Type B pancreatic cell (in vitro differentiated cells): ENCODE measurements at places on chromosomes 2 and 18. TPM values are rescaled to one million over a fixed set of nuclear protein-coding genes. Genes with fewer than 3 reads are reported as not detected.

DNA sequence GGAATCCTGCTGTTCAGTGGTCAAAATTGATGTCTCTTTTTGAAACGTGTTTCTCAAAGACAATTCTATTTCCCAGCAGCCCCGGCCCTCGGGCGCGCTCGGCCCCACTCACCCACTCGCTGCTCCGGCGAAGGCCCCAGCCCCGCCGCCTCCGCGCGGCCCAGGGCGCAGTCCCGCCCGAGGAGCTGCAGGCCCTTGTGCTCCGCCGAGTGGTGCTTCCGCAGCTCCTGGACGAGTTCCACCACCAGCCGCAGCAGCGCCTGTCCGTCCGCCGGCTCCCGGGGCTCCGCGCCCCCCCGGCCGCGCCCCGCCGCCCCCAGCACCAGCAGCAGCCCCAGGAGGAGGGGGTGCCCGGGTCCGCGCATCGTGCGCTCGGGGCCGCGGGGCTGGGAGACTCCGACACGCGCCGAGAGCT lies 413 bp downstream of the ALKAL2 start:
- DNase-seq, result no peak

Gene KLF11
- total RNA-seq, result 11.8 and 13.1 TPM in 2 replicates

GRCh38 chr2:96762529-96763311 lies 2.0 kb downstream of the CNNM4 start:
- no peak for DNase-seq

Gene UGT1A5
- not detected in 2 replicates for total RNA-seq

Gene MTCL1
- 48.7 and 50.3 TPM in 2 replicates for total RNA-seq

Gene SP140
- 0.97 and 1.00 TPM in 2 replicates for total RNA-seq

Gene DPYSL5
- total RNA-seq, result 8.5 and 51.1 TPM in 2 replicates

DNA sequence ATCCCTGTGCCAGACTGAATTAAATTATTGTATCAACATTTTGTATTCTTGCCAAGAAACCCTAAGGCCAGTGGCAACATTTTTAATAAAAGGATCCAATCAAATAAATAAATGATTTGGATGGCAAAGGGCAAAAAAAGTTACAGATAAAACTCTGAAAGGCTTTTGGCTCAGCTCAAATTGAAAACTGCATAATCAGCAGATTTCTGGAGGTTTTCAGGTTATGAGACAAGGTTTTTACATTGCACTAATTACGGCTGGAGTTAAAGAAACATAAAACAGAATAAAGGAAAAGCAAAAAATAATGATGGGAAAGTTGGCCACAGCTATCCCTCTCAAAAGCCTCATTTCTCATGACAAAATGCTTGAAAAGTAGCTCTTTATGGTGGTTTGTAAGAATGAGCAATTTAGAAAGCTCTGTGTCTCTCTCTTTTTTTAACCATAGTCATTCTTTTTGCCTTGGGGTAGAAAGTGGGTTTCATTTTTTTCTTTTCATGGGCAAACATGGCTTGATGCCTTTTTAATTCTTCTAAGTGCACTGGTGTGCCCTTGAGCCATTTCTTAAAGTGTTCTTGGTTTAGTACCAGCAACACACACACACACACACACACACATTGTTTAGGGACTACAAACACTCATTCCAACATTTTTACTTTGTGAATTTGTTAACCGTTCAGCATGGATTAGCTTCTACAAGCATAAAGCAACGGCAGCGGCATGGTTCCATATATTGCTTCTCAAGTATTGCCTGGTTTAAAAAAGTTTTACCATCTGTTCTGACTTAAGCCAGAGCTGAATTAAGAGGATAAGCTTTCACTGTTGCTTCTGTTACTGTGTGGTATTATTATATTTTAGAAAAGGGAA lies 747.1 kb upstream of the FSHR start:
- no peak for DNase-seq

Gene RND3
- 161 and 169 TPM in 2 replicates for total RNA-seq

DNA sequence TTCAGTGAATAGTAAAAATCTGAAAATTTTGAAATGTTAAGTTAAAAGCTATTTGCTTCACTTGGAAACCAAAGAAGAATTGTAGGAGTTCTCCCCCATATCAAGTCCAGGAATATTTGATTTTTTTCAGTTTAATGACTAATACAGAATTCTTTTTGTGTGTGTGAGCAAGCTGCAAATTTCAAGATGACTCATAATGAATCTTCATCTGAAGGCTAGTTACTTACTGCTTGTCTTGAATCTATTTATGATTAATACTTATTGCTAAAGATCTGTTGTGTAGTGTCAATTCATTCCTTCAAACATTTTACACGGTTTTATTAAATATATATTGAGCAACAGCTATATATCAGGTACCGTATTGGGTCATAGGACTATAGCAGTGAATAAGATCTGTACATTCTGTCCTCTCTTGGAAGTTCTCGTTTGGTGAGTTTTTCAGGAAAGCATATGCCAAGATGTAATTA lies 47.8 kb upstream of the CAVIN2 start:
- no peak for DNase-seq

Gene GLI2
- 10.5 and 28.6 TPM in 2 replicates for total RNA-seq

Gene AMER3
- total RNA-seq, result 3.9 and 10.9 TPM in 2 replicates

DNA sequence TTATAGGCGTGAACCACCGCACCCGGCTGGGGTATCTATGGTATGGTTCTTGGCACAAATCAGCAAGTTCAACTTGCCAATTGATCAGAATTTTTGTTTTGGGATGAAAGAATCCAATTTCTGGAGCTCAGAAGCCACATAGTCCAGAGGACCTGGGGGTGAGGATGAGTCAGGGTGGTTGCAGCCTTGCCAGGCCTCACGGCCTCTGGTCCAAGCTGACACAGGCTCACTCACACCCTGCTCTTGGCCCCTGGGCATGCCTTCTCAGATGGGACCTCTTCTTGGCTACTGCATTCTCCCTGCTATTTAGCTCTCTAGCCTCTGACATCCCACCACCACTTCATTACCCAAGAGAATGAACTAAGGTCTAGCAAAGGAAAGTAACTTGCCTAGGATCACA lies 16.3 kb downstream of the CAPG start:
- DNase-seq, result no peak

Gene ASB18
- not detected in 2 replicates for total RNA-seq

DNA sequence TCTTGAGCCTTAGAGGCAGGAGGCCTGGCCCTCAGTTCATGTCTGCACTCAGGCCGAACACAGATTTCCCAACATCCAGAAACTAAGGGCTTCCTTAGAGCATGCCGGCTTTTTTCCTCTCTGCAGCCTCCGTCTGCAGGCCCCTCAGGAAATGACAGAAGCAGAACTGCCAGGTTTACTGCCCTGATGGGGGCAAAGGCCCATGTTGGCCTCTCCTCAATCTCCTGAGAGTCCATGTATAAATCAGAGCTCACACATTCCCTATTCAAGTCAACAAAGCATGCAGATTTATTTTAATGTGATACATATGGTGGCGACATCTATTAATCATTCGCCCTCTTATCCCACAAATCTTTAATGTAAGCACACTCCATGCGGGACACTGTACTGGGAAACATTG lies 475.6 kb upstream of the HS6ST1 start:
- DNase-seq, result no peak

- no peak for DNase-seq
These were observed 509.1 kb downstream of the MBD2 start for GRCh38 chr18:53715243-53715853.

DNA sequence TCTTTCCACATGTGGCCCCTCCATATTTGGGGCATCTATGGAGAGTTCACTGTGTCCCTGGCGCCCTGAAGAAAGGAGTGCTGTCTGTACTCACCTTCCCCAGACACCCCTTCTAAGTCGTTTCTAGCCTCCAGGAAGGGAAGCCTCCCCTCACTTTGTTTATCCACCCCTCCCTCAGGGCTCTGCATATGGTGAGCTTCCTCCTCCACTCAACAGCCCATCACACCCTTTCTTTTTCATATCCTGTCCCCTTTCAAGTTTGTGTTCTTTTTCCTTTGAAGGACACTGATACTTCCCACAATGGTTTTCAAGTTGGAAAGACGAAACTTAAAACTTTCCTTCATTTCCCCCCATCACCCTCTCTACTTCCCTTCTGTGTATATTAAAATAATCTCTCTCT lies 291.4 kb upstream of the POU3F3 start:
- no peak for DNase-seq

Gene KYNU
- 0.53 and 1.8 TPM in 2 replicates for total RNA-seq

DNA sequence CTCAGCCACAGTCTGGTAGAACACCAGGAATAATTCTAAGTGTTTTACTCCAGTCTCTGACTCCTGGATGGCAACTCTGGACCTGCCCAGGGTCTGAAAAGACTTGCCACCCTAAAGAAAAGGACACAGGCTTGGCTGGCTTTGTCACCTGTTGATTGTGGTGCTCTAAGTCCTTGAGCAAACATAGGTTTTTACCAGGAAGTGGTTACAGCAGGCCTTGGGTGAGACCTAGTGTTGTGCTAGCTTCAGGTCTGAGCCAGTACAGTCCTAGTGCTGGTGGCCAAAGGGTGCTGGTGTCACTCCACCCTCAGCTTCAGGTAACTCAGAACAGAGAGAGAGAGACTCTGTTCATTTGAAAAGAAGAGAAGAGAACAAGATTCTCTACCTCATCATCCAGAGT lies 1239.4 kb upstream of the CRIM1 start:
- DNase-seq, result no peak

DNA sequence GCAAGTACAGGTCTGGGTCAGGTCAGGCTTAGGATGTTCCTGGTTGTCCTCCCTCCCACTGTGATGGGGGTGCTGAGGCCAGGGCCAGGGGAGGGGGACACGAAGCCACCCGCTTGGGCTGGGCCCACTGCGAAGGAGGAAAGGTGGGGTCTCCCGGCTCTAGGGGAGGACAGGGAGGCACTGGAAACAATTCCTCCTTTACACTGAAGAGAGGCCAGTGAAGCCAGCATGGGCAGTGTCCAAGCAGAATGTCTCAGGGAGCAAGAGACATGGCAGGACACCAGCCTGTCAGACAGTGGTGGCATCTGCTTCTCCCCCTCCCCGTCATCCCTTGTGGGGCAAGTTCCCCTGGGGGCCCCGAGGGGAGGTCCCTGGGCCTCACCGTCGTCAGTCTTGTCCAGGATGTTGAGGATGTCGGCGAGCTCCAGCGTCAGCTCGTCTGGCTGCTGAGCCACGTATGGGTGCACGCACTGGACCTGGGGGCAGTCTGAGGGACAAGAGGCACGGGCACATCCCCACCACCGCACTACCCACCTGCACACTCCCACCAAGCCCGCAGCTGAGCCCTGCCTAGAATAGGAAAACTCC lies 10.8 kb downstream of the SNORC start:
- no peak for DNase-seq

DNA sequence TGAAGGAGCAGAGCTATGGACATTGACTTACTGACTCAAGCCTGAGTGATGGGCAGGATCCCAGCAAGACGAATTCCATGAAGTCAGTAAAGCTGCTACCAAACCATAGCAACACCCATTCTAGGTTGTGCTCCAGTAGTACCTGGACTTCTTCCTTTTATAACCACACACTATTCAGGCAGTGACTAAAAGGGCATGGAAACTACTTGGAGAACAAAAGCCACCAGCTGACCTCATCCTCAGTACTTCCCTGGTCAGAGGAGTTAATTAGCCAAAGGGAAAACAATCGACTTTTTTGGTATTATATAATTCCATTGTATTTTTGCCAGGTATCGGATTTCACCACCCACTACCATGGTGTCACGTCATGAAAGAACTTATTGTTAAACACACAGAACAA lies 237.1 kb downstream of the TTC32 start:
- no peak for DNase-seq
